ENCODE measurements at places on chromosomes 12 and 14. TPM values are rescaled to one million over a fixed set of nuclear protein-coding genes. Genes with fewer than 3 reads are reported as not detected.
A peak's percentile ranks its signal among the peaks of the same experiment; 100 is the strongest.

- peak; percentile 51 for DNase-seq
Measured at GRCh38 chr14:104604458-104605449, at the start of gene TMEM179. TMEM179 (minus strand) TSS chr14:104604772; CDS start chr14:104604741, 31 bp downstream.

DNA sequence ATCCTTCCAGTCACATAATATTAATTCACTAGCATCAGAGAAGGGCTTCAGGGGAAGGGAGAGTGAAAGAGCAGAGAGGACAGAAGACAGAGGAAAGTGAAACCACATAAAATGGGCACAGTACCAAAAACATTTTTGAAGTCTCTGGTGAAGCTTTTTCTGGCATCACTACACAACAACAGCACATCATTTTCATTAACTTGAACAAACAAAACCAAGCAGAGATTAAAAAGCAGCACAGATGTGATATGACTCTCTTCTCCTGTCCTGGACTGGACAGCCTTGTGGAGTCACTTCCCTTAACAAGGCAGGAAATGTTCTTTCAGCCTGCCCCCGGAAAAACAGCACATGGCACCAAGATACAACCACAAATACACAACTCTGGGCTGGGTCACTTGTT is 112.0 kb downstream of the TSPAN8 start:
- no peak for DNase-seq

GRCh38 chr12:31298515-31298910 is 27.4 kb downstream of the SINHCAF start:
- DNase-seq: no peak

- DNase-seq: no peak
Measured at GRCh38 chr14:52840877-52841276, 49.5 kb upstream of the GNPNAT1 start.

- DNase-seq: no peak
Measured at GRCh38 chr14:44880791-44881190, 81.0 kb downstream of the KLHL28 start.

GRCh38 chr12:115132905-115133304 is 448.9 kb upstream of the TBX3 start:
- no peak for DNase-seq

DNA sequence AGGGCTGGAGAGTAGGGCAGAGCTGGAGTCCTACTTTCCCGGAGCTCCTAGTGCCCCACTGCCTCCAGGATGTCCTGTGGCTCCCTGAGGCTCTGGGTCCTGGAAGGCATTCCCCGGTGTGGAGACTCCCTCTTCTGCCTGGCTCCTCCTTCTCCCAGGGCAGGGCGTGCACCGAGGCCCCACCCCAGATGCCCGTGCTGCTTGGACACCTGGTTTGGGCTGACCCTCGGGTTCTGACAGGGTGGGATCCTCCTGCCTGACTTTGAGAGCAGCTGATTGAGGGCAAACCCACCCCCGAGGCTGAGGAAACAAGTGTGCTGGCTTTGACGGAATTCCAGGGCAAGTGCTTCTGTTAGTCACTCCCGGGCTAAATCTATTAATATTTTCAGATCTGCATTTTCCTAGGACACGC is 15.4 kb downstream of the TEAD4 start:
- DNase-seq: no peak

DNA sequence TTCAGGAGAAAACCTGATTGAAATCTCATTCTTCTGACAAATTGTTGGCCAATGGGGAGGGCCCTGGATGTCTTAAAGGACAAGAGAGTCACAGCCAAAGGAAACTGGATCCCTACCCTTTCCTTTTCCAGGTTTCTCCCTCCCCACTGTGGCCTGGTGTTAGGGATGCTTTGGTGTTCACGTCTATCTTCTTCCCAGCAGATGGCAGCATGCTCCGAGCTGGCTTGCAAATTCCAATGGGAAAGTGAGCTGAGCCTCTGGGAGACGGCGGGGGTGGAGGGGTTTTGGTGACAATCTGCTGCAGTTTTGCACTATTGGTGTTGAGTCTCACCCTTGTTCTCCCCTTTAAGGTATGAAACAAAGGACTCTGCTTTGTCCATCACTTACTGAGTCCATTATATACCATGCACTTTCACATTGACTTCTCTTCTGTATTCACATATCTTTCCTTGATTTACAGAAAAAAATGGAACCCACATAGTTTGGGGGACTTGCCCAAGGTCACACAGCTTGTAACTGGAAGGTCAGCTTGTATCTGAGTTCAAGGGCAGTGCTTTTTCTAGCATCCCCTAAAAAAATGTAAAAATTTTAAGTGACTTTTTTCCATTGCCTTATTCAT is 39.3 kb downstream of the CCDC177 start:
- DNase-seq: no peak

- DNase-seq: no peak
Measured at GRCh38 chr14:64502456-64502855, 1.2 kb downstream of the ZBTB25 start.

DNA sequence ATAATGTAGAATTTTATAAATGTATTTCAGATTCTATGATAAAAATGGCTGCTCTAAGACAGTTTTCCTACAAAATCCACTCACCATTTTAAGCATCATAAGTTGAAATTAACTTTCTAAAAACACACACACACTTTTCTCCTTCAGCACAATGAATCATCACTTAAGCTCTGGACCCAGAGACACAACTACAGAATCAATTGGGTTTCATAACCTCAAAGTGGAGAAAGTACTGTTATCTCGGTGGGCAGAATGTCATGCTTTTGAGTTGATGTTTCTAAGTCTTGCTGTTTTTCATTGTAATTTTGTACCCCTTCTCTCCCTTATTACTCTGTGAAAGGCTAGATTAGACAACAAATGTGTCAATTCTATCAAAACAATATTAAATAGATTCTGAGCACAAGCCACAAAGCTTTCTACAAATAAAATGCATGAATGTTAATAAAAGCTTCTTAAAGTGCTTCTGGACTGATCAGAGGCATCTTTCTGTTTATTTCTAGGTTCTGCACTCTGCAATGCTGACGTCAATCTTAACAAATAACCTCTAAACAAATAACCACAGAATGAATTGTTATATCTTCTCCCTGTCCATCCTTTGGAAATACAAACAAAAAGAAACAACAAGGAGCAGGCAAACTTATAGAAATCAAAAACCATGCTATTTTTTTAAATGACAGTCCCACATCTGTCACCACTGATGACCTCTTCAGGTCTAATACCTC is 8.2 kb downstream of the IPO8 start:
- DNase-seq: no peak

Gene ACTN1
- 71.6 TPM for polyA plus RNA-seq

Gene PRKCH
- polyA plus RNA-seq: 14.9 TPM

Gene WIF1
- 1.7 TPM for polyA plus RNA-seq

- DNase-seq: no peak
Measured at GRCh38 chr14:51284241-51284640, 44.2 kb downstream of the TMX1 start.

- DNase-seq: no peak
Measured at GRCh38 chr14:31252865-31253264, 45.3 kb upstream of the HECTD1 start.

- no peak for DNase-seq
Measured at GRCh38 chr14:88194531-88194930, 128.5 kb downstream of the KCNK10 start.

Gene TSPAN11
- polyA plus RNA-seq: 5.0 TPM

DNA sequence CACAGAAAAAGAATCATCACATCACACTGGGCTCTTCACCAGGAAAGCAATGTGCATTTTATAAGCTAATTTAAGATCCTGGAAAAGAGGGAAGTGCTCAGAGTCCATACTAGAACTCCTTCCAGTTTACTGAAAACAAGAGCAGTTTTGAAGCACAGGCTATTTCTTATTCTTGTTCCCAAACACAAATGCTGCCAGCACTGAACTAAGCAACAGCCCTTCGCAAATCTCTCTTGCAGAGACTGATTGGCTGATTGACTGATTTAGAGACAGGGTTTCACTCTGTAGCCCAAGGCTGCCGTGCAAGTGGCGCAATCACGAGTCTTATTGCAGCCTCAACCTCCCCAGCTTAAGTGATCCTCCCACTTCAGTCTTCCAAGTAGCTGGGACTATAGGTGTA is 44.8 kb downstream of the BCL2L14 start:
- no peak for DNase-seq

DNA sequence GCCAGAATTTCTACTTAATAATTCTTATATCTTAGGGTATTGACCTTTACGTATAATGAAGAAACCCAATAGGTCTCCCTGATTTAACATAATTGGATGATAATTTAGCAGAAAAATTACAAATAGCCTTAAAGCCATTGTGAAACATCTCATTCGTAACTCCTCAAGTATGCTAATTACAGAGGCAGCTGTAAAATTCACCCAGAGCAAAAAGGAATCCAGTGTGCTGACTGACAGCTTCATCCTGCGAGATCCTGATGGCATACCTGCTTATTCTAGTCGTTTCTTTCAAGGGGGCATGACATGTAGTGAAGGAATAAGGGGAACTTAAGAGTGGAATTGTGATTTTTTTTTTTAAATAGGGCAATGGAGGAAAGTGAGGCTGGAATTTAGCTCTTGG is 291.5 kb downstream of the FUT8 start:
- DNase-seq: no peak
